Suppressor macrophage treated with lipopolysaccharide for 1 hour (primary cell): ENCODE measurements at places on chromosomes 7 and 10.

DNA sequence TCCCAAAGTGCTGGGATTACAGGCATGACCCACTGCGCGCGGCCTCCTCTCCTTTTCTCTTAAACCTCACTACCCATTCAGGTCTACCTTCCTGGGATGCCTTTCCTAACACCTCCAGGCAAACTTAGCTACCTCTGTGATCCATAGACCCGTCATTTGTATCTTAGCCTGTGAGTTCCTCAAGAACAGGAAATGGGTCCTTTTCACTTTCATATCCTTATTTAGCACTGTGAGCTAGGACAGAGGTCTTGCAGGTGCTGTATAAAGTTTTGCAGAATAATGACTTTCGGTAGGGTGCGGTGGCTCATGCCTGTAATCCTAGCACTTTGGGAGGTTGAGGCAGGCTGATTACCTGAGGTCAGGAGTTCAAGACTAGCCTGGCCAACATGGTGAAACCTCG lies 215.7 kb downstream of the RELN start:
- no peak for DNase-seq

GRCh38 chr7:15821484-15822427 lies 135.3 kb upstream of the MEOX2 start:
- DNase-seq, result no peak

DNA sequence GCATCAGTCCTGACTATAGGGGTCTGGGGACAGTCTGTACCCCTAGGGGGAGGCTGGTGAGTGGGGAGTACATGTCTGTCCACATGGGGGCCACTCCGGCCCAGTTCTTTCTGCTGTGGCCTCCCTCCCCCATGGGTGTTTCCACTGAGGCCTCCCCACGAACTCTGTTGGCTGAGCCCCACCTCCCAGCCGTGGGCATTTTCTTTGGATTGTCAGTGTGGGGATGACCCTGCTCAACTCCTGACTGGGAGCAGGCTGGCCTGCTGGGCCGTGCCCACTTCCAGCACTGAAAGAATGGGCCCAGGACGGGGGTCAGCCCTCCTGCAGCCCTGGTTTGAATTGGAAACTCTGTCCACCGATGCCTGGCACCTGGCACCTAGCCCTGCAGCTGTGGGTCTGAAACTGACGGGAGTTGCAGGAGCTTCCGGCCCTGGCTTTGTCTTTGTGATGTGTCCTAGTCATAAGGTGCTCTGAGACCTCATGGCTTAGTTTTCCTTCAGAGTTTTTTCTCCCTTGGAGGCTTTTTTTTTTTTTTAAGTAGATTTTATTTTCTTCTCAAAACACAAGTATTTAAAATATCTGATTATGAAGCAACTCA lies 46.5 kb downstream of the LHPP start:
- no peak for DNase-seq

DNA sequence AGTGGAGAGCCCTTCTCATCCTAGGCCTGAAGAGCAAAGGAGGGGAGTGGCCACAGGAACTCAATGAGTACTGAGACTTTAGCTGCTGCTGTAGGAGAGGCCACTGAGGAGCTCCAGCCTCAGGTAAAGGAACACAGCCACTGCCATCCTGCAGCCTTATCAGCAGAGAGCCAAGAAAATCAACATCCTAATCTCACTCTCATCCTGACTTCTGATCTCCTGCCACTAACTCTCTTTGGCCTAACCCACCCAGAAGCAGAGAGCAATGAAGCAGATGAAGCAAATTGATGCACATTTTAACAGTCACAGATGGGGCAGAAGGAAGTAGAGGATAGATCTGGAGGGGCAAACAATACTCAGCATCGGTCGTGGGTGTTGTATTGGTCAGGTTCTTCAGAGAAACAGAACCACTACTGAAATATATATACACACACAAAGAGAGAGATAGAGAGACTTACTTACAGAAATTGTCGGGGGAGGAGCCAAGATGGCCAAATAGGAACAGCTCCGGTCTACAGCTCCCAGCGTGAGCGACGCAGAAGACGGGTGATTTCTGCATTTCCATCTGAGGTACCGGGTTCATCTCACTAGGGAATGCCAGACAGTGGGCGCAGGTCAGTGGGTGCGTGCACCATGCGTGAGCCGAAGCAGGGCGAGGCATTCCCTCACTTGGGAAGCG lies 297.6 kb downstream of the MTERF1 start:
- DNase-seq, result no peak

DNA sequence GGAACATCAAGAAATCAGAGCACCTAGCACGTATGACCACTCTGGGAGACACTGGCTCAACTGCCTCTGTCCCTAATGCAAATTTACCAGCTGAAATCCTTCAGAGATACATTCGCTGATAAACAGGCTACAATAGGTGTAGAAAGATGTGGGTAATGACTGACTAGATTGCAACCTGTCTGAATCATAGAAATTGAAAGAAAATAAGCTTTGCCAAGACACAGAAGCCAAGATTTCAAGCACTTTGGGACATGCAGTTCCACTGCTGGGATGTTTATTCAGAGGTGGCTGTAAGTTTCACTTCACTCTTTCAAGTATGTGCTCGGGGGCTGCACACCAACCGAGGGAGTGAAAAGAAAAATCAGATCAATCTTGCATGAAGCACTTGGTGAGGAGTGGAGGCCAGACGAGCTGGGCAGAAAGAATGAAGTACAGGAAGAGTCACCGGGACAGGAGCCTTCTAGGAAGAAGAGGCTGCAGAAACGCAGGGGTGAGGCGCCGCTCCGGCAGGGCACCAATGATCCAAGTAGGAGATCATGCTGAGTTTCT lies 276.7 kb downstream of the PARD3 start:
- no peak for DNase-seq

DNA sequence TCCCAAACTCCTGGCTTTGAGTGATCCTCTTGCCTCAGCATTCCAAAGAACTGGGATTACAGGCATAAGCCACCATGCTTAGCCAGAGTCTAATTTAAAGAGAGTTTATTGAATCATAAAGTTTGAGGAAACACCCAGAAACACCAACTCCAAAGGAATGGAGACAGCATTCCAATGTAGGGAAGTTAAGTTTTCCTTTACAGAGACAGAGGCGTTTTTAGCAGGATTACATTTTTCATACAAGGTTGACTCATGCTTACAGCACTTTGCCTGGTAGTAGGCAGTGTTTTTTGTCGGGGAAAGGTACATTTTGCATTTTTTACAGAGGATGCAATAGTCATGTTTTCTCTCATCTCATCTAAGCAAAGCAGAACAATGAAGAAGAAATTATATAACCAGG lies 18.9 kb upstream of the OPN4 start:
- DNase-seq, result no peak

- no peak for DNase-seq
These were observed 34.2 kb downstream of the SRI start for GRCh38 chr7:88185650-88186049.

DNA sequence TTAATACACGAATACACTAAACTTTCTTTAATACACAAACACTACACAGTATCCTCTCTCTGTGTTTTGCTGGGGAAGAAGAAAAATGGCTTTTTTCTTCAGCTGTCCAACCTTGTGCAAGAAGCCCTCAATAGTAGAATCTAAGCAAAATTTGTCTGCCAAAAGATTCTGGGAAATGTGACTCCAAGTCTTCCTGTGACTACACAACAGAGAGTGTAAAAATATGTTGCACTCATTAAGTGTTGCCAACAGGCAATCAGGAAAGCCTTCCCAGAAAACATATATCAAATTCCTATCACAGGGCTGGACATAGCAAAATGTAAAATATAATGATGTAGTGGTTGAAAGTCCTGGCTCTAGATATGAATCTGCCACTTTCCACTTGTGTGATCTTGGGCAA lies 825.1 kb upstream of the ZWINT start:
- DNase-seq, result no peak

DNA sequence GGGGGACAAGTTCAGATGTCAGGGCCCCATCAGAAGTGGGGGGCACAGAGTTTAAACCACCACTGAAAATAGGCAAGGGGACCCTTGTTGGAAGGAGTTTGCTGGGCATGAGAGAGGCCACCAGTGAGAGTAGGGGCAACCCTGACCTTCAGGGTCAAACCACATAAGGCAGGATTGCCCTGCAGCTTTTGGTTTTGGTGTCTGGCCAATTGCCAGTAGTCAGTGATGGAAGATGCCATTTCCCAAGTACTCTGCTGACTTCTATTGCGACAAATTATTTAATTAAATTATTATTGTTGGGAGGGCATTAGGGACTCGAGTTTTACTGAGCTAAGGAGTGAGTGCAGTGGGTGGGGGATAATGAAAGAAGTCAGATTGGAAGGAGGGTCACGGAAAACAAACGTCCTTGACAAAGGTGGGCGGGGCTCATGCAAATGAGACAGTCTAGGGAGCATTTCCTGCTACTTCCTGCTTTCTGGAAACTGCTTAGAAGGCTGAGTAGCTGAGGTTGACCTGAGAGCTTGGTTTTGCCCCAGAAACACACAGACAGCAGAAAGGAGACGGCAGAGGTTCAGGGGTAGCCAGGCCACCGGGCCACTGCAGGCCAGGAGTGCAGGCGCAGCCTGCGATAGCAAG lies 74.2 kb upstream of the ANLN start:
- DNase-seq, result peak; percentile 20

- no peak for DNase-seq
These were observed 78.7 kb downstream of the EMX2 start for GRCh38 chr10:117621196-117621595.

DNA sequence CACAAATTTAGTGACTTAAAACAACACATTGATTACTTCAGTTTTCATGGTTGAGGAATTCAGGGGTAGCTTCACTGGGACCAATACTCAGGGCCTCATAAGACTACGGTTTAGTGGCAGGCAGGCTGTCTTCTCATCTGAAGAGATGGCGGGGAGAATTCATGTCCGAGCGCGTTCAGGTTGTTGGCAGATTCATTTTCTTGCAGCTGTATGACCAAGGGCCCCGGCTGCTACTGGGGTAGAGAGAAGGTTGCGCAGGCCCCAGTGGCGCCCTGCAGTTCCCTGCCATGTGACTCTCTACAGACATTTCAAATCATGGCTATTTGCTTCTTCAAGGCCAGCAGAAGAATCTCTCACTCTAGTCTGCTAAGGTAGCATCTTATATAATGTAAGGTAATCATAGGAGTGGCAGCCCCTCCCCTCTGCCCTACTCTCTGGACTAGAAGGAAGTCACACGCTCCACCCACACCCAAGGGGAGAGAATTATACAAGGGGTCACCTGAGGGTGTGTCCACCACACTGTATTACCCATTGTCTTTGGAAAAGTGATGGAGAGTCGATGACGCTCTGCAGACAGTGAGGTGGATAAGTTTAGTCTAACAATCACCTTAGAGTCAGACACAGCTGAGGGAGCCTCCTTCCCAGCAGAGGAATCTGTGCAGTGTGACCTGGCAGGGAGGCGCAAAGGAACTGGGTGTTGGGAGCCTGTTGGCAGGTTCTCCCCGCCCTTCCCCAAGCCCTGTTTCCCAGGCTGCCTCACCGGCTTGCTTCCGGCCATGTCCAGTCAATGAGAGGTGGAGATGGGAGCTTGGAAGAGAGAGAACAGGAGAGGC lies 35.7 kb upstream of the PLEKHA1 start:
- no peak for DNase-seq

- DNase-seq, result no peak
These were observed 68.7 kb downstream of the VWA2 start for GRCh38 chr10:114307731-114308130.

DNA sequence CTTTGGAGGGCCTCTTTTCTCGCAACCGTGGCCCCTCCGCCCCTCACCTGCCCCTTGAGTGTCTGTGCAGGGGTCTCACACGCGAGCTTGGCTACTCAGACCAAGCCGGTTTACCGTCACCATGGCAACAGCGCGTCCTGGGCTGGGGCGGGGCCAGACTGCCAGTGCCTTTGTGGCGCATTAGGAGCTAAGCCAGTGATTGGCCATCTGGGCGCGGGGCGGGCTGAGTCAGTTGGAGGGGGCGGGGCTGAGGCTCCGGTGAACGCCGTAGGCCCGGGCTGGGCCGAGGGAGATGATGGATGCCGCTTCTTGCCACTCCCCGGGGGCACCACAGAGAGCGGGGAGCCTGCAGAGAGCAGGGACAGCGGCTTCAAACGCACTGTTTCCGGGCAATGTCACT lies 48.7 kb upstream of the FXYD4 start:
- peak; percentile 80 for DNase-seq

DNA sequence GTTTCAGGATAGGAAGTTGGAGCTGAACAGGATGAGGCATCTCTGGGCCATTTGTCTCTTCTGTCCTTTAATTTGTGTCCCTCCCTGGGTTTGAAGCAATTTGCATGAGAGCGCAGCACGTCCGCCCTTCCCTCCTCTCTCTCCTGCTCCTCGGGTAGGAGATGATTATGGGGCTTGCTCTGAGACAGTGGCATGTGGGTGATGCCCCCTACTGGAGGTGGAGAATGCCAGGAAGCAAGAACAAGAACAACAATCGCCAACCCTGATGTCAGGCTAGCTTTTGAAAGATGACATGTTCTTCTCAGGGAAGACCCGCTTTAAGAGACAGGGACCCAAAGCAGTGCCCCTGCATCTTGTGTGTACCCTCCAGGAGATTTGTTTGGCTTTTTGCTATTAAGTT lies 63.9 kb upstream of the LOXL4 start:
- peak; percentile 74 for DNase-seq

GRCh38 chr7:106309362-106309761 lies 24.6 kb upstream of the NAMPT start:
- DNase-seq, result peak; percentile 55

DNA sequence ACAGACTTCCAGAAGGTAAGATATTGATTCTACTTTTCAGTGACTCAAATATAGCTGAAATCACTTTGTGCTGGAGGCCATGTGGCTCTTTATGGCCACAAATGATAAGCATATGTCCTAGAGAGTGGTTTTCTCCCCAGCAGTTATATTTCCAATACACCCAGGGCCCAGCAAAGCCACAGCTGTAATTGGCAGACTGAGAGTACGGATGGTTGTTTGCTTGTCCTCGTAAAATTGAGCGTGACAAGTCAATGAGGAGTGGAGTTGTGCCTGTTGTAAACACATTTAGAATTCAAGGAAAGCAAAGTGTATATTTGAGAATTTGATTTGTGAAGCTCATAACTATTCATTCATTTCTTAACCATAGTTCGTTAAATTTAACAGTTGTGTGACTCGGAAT lies 201.8 kb downstream of the LHFPL3 start:
- DNase-seq, result no peak

DNA sequence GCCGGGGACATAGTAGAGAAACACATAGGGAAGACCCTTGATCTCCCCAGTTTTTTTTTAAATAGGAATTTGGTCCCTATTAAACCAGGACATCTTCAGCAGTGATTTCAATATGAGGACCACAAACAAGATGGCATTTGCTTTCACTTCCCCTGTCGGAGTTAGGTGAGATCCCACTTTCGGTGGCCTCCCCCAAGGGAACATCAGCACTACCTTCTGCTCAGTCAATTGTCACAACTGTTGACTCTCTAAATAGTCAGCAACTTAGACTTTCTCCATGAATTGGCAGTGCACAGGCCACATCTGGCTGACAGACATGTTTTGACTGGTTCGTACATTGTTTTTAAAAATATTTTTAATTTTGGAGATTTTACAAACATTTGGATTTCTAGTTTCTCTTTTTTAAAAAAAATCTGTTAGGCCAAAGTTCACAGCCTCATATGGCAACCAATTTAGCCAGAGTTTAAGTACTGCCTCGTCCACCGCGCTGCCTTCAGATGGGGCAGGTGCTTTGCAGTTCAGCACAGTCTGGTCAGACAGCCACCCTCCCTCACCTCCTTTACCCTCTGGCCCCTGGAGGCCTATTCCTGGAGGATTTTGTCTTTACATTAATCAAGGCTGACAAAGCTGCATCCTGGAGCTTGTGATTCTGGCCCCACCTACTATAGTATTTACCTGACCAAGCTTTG lies 139.2 kb upstream of the PRR15 start:
- DNase-seq, result no peak
